ENCODE measurements at places on chromosomes 4 and X.
A peak's percentile ranks its signal among the peaks of the same experiment; 100 is the strongest.

GRCh38 chr4:99817309-99817890 is 773 bp downstream of the DAPP1 start:
- DNase-seq, result peak; percentile 50

DNA sequence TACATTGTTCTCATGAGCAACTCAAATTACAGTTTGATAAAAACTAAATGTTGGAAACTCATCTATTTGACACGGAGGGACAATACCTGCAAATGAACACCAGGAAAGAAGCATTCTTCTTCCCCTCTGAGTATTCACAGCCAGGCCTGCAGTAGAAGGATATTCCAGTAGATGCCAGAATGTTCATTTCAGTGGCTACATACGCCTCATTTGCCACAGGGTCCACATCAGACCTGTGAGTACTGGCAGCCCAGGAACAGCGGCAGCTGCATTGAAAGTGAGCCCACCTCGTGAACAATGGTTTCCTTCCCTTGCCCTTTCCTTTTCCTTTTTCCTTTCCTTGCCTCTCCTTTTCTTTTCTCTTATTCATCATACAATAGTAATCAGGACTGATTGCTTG is 81.1 kb upstream of the NEIL3 start:
- DNase-seq, result no peak

- DNase-seq, result no peak
These were observed 25.1 kb downstream of the RAB9B start for GRCh38 chrX:103806862-103807474.

- peak; percentile 82 for DNase-seq
These were observed 47.7 kb downstream of the SPRY1 start for GRCh38 chr4:123444290-123444731.

DNA sequence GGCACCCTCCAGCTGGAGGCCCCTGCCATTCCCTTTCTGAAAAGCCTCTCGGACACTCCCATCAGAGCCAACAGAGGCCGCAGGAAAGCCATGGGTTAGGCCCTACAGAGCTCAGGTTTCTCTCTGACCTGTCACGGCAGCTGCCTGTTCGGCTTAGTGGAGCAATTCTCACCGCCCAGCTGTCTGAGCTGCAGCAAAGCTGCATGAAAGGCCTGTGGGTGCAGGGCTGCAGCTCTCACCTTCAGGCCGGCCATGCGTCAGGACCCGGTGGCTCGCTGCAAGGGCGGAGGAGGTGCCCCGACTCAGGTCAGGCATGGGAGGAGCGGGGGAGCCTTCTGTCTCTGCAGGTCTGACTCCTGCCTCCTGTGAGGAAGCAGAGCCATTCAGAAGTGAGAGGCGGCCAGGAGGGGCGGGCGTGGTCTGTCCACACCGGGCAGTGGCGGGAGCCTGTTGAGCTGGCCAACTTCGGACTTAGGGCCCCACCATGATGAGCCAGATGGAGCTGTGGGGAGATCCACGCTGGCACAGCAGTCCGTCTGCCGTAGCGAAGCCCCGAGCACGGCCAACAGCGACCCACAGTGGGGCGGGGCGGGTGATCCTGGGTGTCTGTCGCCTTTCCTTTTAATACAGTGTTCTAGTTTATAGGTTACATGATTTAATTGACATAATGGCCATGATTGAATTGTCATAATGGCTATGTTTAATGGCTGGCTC is 23.4 kb downstream of the PDE6B start:
- DNase-seq, result no peak

- no peak for DNase-seq
These were observed 23.8 kb downstream of the FLNA start for GRCh38 chrX:154350429-154351182.
